Adipose tissue (tissue), 3 donors: ENCODE measurements at places on chromosomes 13 and 19. TPM values are rescaled to one million over a fixed set of nuclear protein-coding genes. Genes with fewer than 3 reads are reported as not detected.

Gene ATP8B3
- polyA plus RNA-seq, result 0.80 TPM

Gene FOXO1
- polyA plus RNA-seq, result 10.3 TPM

Gene LILRB4
- 8.3 TPM for polyA plus RNA-seq

Gene PLK5
- polyA plus RNA-seq, result 0.07 TPM

Gene RASL11A
- 40.2 TPM for polyA plus RNA-seq

Gene SIGLEC12
- polyA plus RNA-seq, result 0.08 TPM

Gene SIGLECL1
- polyA plus RNA-seq, result not detected

Gene RNF113B
- not detected for polyA plus RNA-seq

Gene POU4F1
- polyA plus RNA-seq, result 0.01 TPM

Gene SIGLEC10
- polyA plus RNA-seq, result 3.5 TPM

Gene ERCC5
- 45.5 TPM for polyA plus RNA-seq

Gene ZSCAN1
- 0.28 TPM for polyA plus RNA-seq

Gene CD22
- 2.1 TPM for polyA plus RNA-seq

Gene SWSAP1
- 1.4 TPM for polyA plus RNA-seq

Gene HIPK4
- polyA plus RNA-seq, result 0.02 TPM

Gene SIAH3
- not detected for polyA plus RNA-seq

Gene HTR2A
- 0.06 TPM for polyA plus RNA-seq

Gene PGLYRP1
- 8.7 TPM for polyA plus RNA-seq

Gene ZNF805
- polyA plus RNA-seq, result 0.90 TPM

Gene SYT3
- polyA plus RNA-seq, result 0.07 TPM

Gene ZNF700
- 3.7 TPM for polyA plus RNA-seq

Gene ZNF583
- 1.9 TPM for polyA plus RNA-seq

Gene GZMM
- polyA plus RNA-seq, result 0.63 TPM
